ENCODE measurements at places on chromosomes 4 and X. TPM values are rescaled to one million over a fixed set of nuclear protein-coding genes. Genes with fewer than 3 reads are reported as not detected.

SPATA4 gene
- 1.2 TPM for total RNA-seq

DNA sequence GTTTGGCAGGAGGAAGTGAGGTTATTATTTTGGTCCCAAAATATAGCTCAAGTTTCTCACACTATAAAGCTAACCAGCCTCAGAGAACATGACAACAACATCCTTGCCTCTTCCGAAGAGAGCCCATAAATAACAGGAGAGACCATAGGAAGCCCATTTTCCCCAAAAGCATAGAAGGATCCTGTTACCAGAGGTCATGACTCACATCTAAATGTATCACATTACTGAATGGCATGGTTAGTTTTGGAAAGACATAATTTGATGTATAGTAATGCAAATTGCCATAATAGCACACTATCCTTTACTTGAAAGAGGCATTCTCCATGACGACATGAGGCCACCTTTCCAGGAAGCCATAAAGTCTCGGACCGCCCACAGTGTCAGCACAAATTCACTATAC, 238.8 kb upstream of the GRIA3 start:
- DNase-seq, result no peak

DNA sequence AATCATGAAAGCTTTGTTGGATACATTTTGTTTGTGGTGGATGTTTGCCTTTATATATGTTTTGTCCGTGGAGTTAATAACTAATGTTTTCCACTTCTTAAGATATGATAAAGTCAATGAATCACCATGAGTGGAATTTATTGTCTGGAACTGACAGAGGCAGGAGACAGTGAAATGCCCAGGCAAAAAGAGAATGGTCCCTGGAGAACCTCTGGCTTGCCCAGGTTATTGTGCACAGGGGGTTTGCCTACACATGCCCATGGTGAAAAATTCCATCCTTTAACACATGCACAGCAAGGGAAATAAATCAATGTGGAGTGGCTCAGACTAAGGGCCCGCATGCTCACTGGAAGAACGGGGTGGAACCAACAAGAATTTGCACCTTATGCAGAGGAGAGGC, 964.3 kb upstream of the GRIA3 start:
- no peak for DNase-seq

RAB33A gene
- total RNA-seq, result 0.59 TPM

GRCh38 chr4:181281451-181281850, 961.8 kb upstream of the TENM3 start:
- DNase-seq, result no peak

CFP gene
- 24.8 TPM for total RNA-seq

GRCh38 chrX:13855689-13856450, 39.0 kb upstream of the GPM6B start:
- no peak for DNase-seq

- no peak for DNase-seq
These were observed 49.5 kb upstream of the STOX2 start for GRCh38 chr4:183855323-183856190.

TAF7L gene
- not detected for total RNA-seq

All from lower lobe of right lung (tissue), 2 donors.